ENCODE measurements at places on chromosomes 13 and 19.

DNA sequence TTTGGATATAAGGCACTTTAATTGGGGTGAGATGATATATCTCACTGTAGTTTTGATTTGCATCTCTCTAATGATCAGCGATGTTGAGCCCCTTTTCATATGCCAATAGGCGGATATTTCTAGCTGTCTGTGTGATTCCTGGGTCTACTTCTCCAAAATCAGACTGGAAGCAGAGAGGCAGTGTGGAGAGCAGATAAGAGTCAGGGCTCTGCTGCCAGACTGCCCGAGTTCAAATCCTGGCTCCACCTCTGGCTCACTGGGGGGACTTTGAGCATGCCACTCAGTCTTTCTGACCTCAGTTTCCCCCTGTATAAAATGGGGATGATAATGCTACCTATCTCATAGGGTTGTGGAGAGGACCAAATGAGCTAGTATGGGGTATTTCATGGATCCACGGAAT lies 24.0 kb upstream of the ACP7 start:
- DNase-seq = no peak

DNA sequence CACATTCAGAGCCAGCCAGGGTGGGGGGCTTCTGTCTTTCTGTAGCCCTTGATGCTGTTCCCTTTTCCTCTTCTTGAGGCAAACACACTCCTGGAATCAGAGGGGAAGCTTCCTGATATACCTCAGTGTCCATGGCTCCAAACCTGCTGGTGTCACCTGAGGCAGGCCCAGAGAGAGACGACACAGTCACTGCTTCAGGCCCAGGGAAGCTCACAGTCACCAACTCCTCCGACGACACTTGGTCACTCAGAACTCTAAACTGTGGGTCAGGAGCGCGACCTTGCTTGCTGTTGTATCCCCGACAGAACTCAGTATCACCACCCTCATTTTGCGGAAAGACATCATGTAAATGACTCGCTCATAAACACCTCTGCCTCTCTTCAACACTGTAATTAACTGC lies 1.1 kb downstream of the ATP13A1 start:
- no peak for DNase-seq

GRCh38 chr13:65999411-65999810 lies 1230.7 kb downstream of the PCDH9 start:
- no peak for DNase-seq

GRCh38 chr19:4044990-4045465 lies 21.7 kb downstream of the ZBTB7A start:
- DNase-seq = no peak

DNA sequence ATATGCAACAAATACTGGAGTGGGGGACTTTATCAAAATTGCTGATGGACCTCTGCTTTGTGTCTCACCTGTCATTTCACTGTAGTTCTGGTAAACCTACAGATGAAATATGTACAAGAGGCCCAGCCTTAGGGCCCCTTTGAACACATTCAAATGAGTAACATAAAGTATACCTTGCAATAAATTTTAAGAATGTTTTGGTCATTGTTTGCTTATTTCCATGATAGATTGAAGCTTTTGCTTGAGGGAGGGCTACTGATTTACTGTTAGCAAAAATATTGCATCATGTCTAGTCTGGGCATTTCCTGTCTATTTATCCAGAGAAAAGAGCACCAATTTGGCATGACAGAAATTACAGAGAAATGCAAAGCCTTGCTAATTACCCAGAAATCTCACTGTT lies 705.5 kb upstream of the PCDH9 start:
- DNase-seq = no peak

DNA sequence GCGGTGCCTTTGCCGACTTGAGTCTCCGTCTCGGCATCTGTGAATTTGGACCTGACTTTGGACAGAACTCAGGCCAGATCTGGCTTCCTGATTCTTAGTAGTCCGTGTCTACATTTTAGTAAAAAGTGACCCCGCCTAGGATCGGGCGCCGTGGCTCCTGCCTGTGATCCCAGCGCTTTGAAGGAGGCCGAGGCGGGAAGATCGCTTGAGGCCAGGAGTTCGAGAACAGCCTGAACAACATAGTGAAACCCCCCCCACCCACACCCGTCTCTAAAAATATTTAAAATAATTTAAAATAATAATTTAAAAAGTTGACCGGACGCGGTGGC lies 849 bp upstream of the TCF3 start:
- no peak for DNase-seq

GRCh38 chr13:43487461-43487860 lies 299.3 kb downstream of the ENOX1 start:
- DNase-seq = no peak

DNA sequence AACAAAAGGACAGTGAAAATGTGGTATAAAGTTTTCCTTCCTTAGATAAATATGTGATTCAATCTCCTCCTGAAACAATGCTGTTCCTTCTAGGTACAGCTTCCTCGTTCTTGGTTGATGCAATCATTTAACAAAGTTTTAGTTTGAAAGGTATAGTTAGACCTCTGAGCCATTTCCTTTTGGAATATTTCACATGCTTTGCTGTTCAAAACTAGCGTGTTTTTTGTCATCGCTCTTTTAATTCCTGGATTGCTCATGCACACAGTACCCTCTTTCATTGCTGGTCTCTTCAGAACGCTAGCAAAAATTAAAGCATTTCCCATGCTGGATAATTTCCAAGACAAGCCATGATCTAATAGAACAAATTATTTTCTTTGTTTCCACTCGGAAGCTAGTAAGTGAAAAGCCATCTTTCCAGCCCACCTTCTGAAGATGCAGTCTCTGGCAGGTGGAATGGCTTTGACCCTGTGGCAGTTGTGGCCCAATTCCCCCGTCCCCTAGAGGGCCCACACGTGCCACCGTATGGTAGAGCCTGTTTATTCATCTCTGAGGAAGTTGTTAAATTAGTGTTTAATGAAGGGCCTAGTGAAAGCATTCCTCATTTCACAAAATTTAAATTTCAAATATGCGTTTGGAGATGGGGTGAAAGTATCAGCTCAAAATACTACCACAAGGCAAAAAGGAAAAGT lies 1040.6 kb upstream of the SLC10A2 start:
- DNase-seq = no peak

GRCh38 chr13:40477623-40478608 lies 188.5 kb downstream of the FOXO1 start:
- no peak for DNase-seq

DNA sequence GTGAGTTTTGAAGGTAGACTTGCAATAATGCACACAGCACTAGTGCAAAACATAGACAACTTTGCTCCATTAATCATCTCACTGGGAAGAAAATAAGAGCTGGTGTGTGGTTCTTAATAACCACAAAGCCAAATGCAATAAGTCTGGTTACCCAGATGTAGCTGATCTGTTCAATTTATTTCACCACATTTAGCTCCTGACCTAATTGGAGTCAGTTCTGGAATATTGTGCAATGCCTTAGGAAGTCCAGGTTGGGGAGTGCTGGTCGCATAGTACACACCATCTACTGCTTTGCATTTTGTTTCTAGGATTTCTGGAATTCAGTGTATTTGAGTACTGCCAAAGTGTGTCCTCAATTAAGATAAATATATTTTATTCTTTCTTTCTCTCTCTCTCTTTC lies 483.3 kb upstream of the SPRY2 start:
- no peak for DNase-seq

DNA sequence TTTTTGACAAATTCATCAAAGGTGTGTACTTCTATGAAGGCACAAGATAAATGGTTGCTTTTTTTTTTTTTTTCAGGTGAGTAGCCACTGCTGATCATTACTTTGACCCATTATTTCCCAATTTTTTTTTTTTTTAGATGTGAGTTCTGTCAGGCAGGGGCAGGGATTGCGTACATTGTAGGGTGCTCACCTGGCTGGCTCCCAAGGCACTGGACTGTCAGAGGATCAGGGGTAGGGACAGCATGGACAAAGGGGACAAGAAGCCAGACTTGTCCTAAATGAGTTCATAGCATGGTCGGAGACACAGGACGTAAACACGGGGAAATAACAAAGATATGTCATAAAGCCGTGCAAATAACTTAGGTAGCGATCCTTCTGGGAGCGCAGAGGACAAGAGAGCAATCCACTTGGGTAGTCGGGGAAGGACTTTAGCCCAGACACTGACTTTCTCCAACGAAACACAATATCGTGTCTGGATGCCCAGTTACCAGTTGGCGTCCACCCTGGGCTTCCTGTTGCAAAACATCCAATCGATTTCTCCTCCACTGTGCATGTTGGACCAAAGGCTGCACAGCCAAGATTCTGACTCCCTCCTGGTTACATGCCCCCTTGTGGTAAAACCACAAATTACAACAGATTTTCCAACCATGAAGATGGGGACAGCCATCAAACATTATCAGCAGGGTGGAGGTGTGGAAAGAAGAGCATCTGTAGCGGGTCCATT lies 27.5 kb upstream of the KATNAL1 start:
- DNase-seq = no peak

GRCh38 chr19:21590867-21591266 lies 85.5 kb downstream of the ZNF429 start:
- no peak for DNase-seq

GRCh38 chr19:39236527-39236926 lies 8.3 kb downstream of the IFNL3 start:
- no peak for DNase-seq

DNA sequence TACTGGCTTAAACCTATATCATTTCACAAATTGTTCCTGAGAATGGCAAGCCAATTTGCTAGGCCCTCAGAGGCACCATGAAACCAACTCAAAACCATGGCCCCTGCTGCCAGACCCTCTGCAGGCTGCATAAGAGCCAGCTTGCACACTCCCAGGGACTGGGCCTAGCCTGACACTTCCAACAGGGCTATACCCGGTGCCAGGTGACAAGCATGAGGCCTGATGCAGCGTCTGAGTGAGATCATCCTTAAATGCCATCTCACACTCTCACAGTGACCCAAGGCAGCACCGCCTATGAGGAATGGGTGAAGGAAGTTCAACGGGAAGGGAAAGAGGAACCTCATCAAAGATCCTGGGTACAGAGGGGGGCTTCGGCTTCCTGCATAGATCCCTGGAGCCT lies 65.6 kb downstream of the C13orf42 start:
- no peak for DNase-seq

GRCh38 chr19:1154731-1155351 lies 19.2 kb downstream of the SBNO2 start:
- DNase-seq = no peak

DNA sequence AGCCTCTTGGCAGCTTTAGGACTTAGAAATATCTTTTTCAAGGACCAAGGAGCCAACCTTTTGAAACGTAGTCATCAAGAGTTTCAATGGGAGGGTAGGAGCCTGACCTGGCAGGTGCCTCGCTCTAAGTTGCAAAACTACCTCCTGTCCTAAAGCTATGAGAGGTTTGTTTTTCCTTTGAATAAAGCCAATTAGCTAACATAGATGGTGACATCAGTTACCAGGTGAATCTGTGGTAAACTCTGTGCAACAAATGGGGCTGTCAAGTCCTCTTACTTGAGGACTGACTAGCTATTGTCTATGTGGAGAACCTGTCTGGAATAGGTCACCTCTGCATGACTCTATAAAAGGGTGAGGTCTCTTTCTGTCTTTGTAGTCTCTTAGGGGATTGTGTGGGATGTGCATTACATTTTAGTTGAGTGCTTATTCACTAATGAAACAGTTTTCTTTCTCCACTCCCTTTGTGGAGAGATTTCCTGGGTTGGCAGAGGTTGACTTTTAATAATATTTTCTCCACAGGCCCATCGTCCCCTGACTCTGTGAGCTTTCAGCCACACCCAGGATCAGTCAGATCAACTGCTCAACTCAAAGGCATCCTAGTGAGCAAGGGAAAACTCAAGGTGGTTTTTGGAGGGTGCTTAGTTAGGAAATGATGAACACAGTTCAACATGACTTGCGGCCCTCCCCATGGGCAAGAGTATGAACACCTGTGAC lies 9.9 kb downstream of the ARL11 start:
- DNase-seq = no peak

DNA sequence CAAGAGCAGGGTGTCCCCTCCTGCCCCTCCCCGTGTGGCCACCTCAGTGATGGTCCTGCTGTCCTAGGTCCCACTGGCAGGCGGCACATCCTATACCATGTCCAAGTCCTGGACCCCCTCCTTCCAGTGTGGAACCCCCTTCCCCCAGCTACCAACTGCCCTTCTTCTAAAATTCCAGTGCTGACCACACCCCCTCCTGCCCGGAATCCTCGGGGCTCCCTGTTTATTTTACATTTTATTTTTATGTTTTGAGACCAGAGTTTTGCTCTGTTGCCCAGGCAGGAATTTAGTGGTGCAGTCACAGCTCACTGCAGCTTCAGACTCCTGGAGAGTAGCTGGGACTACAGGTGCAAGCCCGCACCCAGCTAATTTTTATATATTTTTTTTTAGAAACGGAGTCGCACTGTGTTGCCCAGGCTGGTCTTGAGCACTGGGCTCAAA lies 945 bp upstream of the CPAMD8 start:
- DNase-seq = no peak

DNA sequence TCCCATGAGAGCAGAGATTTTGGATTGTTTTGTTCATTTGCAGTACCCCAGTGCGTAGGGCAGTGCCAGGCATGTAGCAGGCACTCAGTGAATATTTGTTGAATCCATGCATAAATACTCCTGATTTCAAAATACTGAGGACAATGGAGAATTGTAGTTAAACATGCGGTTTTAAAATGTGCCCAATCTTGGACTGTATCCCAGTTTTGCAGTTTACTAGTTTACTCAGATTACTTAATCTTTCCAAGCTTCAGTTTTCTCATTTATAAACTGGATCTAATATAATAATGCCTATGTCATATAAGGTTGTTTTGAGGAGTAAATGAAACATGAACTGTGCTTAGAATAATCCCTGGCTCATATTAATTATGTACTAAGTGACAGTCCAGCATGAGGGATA lies 39.0 kb downstream of the RCBTB2 start:
- DNase-seq = no peak

GRCh38 chr13:50762969-50763567 lies 80.4 kb downstream of the DLEU7 start:
- DNase-seq = no peak

DNA sequence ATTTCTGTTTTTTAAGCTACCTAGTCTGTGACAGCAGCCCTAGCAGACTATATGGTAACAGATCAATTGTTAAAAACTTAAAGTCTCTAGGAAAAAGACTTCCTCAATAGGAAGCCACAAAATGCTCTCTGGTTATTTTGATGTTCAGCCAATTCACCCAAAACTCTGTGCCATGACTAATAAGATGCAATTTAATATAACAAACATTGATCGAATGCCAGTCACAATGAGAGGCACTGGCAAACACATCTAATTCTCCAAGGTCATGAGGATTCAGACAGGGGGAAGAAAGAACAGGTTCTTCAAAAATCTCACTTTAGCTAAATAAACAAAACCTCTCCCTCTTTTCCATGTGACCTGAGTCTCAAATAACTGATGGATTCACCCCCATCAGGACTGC lies 107.5 kb downstream of the SUCLA2 start:
- no peak for DNase-seq

DNA sequence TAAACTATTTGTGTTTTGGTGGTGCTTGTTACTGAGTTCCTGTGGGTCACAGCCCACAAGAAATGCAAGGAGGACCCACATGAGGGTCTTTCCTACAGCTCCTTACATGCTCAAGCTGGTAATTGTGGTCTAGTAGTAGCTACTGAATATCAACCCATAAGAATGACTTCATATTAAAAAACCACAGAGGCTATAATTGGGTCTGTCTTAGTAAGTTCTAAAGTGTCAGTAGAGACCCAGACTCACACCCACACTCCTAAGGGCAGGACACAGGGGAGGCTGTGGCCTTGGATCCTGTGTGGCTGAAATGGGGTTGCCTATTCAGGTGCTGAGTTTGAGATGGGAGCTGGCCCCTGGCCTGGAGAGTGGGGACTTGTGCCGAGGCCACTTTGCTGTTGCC lies 19.6 kb downstream of the TFDP1 start:
- no peak for DNase-seq

GRCh38 chr13:28027071-28027470 lies 38.6 kb upstream of the URAD start:
- DNase-seq = no peak

- DNase-seq = no peak
Measured at GRCh38 chr19:35162471-35163326, 8.2 kb downstream of the FXYD5 start.

Measured in activated CD4-positive, CD25-positive, alpha-beta regulatory T cell (primary cell).